ENCODE measurements at places on chromosomes 2 and 18. TPM values are rescaled to one million over a fixed set of nuclear protein-coding genes. Genes with fewer than 3 reads are reported as not detected.

GRCh38 chr2:207459990-207460757 is 69.6 kb upstream of the CREB1 start:
- DNase-seq, result no peak

GRCh38 chr18:61637905-61638595 is 254.8 kb downstream of the RNF152 start:
- no peak for DNase-seq

- DNase-seq, result no peak
Measured at GRCh38 chr2:224987733-224988132, 54.5 kb downstream of the DOCK10 start.

GRCh38 chr2:239955989-239956817 is 68.9 kb downstream of the NDUFA10 start:
- peak; percentile 35 for DNase-seq

GRCh38 chr2:20213651-20214565 is 11.0 kb downstream of the SDC1 start:
- no peak for DNase-seq

Gene ABI2
- total RNA-seq, result 59.4 TPM

Gene GRHL1
- 2.5 TPM for total RNA-seq

Gene AGXT
- total RNA-seq, result not detected

Gene FAM136A
- 18.8 TPM for total RNA-seq

DNA sequence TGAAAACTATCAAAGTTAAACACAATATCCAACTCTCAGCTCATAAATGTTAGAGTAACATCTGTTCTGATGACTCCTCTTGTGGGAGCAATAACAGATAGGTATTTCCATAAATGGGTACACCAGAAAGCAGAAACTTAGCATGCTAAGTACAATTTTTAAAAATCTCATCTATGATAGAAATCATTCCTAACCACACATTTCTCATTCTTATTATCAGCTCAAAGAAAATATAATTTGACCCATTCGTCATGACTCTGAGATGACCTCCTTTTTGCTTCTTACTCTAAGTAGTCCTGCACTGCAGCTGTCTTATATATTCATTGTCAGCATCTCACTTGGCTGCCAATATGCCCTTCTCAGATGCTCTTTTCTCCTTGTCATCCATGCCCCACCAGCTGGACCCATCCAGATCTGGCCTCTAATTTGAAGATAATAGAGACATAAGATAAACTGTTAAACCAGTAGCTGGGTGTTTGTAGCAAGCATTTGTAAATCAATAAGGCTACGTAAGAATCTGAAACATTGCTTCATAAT is 298.3 kb downstream of the KCNS3 start:
- DNase-seq, result no peak

DNA sequence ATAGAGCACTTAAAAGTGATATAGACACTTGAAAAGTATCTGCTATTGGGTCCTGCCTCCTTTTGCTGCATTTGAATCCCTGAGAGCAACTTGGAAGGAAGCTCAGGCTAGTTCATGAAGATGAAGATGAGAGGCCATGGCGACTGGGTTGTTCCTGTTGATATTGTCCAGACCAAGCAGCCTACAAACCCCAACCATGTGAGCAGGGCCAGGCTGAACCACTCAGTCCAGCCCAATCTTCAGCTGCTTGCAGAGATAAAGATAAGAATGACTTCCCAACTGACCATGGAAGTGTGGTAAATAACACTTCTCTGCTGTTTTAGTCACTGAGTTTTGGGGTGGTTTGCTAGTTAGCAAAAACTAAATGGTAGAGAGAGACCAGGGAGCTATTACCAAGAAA is 417.6 kb downstream of the SOX11 start:
- no peak for DNase-seq

GRCh38 chr2:186894478-186894877 is 45.5 kb upstream of the ZSWIM2 start:
- no peak for DNase-seq

Gene EFR3B
- 4.8 TPM for total RNA-seq

GRCh38 chr2:46434851-46435273 is 44.5 kb upstream of the TMEM247 start:
- DNase-seq, result no peak

GRCh38 chr2:210503001-210503623 is 26.6 kb upstream of the LANCL1 start:
- DNase-seq, result peak; percentile 27

Gene GKN1
- not detected for total RNA-seq

GRCh38 chr2:223945755-223946154 is 620 bp upstream of the WDFY1 start:
- DNase-seq, result no peak

DNA sequence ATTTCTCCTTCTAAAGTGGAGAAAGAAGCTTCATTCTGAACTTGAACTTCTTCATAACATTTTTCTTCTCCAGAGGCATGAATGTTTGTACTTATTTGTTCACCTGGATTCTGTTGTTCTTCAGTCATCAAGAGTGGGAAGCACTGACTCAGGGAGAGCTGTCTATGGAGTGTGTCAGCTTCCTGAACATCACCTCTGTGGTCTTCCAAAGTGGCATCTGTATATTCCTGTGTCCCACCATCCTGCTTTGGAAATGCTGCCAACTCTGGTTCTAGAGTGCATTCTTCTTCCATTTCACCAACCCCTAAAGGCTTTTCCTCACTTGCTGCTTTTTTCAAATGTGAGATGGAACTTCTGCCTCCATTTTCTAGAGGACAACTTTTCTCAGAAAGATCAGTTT is 59.5 kb downstream of the TTN start:
- no peak for DNase-seq

Gene IL36A
- total RNA-seq, result not detected

GRCh38 chr2:138086576-138086975 is 122.3 kb downstream of the HNMT start:
- peak; percentile 79 for DNase-seq

Gene CRYGC
- total RNA-seq, result not detected

GRCh38 chr2:200382874-200383273 is 76.4 kb downstream of the SPATS2L start:
- DNase-seq, result no peak

GRCh38 chr2:160205505-160205904 is 5.4 kb upstream of the ITGB6 start:
- peak; percentile 34 for DNase-seq

Gene C1QL2
- not detected for total RNA-seq

Gene EPHA4
- 106 TPM for total RNA-seq

Gene CAPN14
- total RNA-seq, result 0.11 TPM

DNA sequence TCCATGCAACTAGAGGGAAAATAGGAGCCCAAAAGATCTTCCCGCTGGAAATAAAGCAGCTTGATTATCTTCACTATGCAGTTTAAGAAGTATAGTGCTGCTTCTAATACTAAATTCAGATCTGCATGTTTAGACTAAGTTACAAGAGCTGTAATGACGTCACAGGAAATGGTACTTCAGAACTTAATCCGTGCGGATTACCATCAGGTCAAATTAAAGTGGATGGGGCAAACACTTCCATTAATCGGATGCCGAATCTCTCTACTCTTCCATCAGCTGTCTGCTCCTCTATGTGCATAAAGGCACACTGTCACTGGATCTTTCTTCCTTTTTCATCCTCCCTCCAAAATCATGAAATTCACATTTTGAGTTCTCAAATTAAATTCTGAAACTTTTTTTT is 52.6 kb downstream of the TRAPPC12 start:
- DNase-seq, result no peak

Gene NBAS
- total RNA-seq, result 50.0 TPM

DNA sequence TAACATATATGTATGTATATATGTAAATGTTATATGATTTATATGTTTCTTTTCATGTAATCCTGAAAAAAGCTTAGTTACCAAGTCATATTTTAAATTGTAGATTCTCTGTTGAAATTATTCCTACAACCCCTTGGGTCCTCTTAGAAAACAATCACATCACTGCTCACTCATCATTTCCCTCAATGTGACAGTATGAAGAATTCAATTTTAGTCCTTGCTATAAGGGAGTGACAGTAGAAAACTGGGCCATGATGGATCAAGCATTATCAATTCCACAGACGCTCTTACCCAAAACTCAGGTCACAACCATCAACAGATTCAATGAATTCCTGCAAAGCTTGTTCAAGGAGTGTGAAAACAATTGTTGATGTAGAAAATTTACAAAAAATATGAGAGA is 1389.5 kb upstream of the ACVR2A start:
- no peak for DNase-seq

Gene C2orf81
- total RNA-seq, result 0.88 TPM

DNA sequence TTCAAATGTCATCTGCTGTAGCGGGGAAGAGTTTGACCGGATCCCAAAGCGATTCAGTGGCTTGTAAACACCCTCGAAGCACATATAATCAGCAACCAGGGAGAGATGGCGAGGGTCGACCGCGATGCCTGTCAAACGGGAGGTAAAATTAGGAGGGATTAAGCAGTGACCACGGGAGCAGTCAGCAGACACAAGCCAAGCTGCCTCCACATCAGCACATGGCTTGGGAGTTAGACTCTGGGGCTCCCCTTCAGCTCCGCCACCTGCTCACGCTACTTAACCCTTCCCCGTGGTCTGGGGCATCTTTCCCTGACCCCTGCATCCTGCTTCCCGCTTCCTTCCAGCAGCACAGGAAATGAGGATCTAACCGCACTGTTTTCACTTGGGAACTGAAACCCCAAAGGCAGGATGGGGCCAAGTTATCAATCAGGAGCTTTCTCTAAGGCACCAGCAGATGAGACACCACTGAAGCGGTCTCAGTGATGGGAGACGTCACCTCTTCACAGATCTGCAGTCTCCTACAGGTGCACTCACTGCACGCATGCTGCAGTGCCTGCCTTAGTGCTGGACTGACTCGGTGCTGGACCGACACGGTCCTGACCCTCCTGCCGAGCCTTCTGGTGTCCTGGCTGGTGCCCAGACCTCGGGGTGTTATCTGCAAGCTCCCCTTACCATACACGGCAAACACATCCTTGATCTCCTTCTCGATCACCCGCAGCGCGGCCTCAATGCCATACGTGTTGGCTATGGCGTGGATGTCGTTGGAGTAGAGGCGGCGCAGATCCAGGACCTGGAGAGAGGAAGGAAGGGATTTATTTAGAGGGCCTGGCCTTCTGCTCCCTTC is 77.5 kb downstream of the POLR1A start:
- no peak for DNase-seq

Gene PDE11A
- total RNA-seq, result 0.18 TPM

All from right cardiac atrium (tissue), 5 donors.